ENCODE measurements at places on chromosomes 5 and 9. TPM values are rescaled to one million over a fixed set of nuclear protein-coding genes. Genes with fewer than 3 reads are reported as not detected.

PCDHGA2 gene
- total RNA-seq: 3.0 TPM

TTC23L gene
- 1.2 TPM for total RNA-seq

C7 gene
- not detected for total RNA-seq

CNTNAP3 gene
- 12.6 TPM for total RNA-seq

CARD9 gene
- total RNA-seq: 4.1 TPM

REEP2 gene
- total RNA-seq: 232 TPM

All from glutamatergic neuron (in vitro differentiated cells).